ENCODE measurements at places on chromosomes 12 and 14.

DNA sequence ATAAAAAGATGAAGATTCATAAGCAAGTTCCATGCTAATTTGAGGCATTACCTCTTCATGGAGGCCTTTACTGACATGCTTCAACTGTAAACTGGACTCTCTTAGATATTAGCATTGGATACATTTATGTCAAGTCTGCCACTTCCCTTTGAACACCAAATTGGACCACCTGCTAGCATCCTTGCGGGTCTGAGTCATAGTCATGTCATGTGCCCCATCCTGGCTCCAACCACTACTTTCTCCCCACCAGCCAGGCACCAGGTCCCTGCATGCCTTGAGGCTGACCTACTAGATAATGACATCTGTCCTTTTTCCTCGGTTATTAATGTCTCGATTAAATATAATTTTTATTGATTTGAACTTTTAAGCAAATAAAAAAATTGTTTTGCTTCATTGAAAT lies 32.9 kb upstream of the EEA1 start:
- no peak for DNase-seq

DNA sequence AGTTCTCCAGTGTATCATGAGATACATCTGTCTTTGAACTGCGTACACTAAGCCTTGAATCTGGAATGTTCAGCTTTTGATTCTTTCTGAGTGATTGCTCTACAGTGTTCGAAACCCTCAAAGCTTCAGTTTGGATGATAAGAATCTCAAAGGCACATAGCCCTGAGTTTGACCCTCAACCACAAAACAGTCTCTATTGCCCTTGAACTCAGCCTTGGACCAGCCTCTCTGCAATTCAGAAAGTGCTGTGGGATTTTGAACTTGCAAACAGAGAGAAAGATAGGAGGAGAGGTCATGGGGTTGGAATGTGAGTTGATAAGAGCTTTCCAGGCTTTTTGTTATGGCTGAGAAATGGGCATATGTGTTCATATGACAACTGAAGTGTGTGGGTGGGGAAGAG lies 100.3 kb downstream of the MYRFL start:
- DNase-seq = no peak

DNA sequence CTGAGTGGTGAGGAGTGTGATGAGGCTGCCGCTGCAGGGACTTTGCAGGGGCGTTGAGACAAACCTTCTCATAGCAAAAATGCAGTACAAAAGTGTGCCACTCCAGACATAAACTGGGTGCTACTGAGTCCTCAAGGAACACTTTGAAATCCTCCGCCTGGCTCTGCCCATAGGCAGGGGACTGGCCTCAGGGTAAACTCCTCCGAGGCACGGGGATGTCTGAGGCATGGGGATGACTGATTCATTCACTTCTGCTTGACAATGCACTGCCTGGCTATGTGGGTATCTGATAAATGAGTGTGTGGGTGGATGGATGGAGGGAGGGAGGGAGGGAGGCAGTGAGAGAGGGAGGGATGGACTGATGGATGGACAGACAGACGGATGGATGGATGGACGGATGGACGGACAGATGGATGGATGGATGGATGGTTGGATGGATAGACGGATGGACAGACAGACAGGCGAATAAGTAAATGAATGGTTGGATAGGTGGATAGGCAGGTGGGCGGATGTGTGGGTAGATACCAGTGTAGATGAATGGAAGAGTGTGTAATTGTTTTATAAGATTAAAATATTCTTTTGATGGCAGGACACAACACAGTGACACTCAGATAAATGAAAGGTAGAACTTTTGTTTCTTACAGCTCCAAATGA lies 2.1 kb upstream of the BDKRB2 start:
- no peak for DNase-seq

DNA sequence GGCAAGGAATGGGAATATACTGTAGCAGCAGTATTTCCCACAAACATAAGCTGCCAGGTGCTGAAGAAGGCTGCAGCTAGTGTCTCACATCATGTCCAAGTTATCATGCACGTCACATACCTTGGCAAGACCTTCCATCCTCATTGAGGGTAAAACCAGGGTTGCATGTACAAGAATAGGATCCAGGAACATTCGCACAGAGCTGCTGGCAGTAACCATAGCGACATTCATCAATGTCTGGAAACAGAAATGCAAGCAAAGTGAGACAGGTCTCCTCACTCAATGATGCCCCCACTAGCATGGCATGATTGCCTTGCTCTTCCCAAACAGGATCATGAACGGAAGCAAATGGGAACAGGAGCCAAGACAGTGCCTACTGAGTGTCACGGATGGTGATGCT lies 23.8 kb upstream of the TC2N start:
- DNase-seq = no peak

DNA sequence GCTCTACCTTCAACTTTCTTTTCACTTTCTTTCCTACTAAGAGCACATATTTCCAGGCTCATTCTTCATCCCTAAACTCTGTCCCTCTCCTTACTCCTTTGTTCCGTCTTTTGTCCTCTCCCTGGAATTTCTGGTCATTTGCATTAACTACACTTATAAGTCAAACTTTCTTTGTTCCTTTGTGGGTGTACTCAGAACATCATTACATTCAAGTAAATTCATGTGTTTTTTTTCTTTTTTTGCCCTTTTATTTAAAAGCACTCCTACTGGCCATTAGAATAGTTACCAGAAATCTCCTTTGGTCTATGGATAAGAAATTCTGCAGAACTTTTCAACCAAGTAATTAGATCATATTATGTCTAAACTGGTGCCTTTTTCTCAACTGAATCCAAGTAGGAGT lies 802.6 kb downstream of the DIO2 start:
- DNase-seq = no peak

- DNase-seq = no peak
These were observed 678.6 kb downstream of the TMTC2 start for GRCh38 chr12:83365317-83365716.

DNA sequence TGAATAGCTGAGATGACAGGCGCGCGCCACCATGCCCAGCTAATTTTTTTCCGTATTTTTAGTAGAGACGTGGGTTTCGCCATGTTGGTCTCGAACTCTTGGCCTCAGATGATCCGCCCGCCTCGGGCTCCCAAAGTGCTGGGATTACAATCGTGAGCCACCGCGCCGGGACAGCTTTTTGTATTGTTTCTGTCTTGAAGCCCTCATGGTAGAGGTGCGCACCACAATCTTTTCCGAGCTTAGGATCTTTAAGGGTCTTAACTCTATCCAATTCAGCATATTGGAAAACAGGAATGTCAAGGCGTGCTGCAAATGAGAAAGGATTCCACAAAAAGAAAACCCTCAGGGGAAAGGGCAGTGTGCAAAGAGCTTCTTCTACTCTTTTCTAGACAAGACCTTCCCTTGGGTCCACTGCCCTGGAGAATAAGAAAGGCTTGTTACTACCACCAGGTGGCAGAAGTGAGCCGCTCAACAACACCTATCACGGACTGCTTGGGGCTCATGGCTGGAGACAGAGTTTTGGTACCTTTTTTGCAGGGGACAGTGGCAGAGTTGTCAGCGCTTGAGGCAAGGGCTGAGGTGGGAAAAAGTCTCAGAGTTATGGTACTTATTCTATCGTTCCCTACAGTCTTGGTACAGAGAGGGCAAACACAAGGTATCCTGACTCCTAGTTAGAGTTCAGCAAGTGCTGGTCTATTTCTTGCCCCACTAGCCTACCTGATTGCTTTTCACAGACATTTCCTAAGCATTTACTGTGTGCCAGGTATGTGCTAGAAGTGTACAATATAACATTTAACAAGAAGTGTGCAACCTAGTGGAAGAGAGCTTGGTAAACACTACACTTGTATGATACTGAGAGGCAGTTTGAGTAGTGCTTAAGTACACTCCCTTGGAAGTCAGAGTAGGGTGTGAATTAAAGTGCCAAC lies 16.4 kb upstream of the SP7 start:
- peak; percentile 28 for DNase-seq

GRCh38 chr14:105333613-105334364 lies 19.2 kb downstream of the PACS2 start:
- no peak for DNase-seq

GRCh38 chr12:15344561-15344960 lies 22.3 kb downstream of the PTPRO start:
- no peak for DNase-seq

GRCh38 chr12:131828671-131829355 lies 620 bp downstream of the MMP17 start:
- DNase-seq = no peak

GRCh38 chr12:23630524-23630923 lies 318.9 kb downstream of the SOX5 start:
- no peak for DNase-seq

- DNase-seq = no peak
These were observed 20.4 kb upstream of the RNF212B start for GRCh38 chr14:23217032-23218020.

DNA sequence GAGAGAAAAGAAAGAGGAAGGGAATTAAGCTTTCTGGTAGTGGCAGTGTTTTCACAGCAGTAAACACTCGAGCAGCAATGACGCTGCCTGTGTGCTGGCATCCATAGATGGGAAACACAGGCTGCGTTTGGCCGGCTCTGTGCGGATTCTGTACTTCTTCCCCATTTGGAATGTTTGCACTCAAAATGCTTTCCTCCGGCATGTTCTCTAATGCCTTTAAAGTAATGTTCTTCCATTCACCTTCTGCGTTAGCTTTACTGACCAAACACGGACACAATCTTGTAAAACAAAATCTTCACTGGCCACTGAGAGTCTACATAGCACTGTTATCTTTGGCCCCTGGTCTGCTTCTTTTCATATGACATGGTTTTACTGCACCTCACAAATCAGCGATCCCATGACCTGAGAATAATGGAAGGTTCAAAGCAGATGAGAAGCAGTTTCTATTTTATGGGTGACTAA lies 31.4 kb downstream of the DCP1B start:
- no peak for DNase-seq

- DNase-seq = no peak
These were observed 507 bp upstream of the KRT73 start for GRCh38 chr12:52618866-52619265.

DNA sequence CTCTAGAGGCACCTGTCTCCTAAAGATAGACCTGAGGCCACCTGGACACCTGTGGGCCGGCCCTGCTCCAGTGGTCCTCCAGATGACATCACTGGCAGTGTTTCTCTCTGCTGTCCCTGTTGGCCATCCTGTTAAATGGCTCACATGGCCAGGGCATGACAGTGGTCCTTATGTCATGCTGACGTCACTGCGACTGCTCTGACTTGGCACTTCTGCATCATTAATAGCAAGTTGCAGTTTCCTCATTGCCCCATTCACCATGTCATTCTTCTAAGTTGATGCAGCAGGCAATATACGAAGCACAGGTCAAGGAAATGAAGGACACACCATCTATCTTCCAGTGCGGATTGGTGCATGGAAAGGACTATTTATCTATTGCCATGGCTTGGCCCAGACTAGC lies 1468.5 kb upstream of the TMEM132C start:
- DNase-seq = no peak

- no peak for DNase-seq
These were observed 45.8 kb downstream of the CCER1 start for GRCh38 chr12:90909069-90909770.

GRCh38 chr14:92556255-92556741 lies 42.7 kb downstream of the RIN3 start:
- DNase-seq = no peak

- no peak for DNase-seq
These were observed 36.4 kb downstream of the CPNE8 start for GRCh38 chr12:38869036-38869435.

DNA sequence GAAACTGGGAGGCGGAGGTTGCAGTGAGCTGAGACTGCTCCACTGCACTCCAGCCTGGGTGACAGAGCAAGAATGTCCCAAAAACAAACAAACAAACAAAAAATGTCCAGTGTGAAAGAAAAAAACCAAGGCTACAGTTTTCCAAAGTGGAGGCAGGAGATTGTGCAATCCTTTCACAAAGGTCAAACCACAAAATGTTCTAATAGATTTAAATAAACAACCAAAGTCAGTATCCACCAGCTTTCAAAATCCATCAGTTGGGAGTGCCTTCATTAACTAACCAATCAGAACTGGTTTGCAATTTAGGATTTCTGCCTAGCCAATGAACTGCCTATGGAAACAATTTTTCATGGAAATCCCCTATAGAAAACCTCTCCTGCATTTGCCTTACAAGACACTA lies 52.3 kb upstream of the TRIM9 start:
- DNase-seq = no peak

GRCh38 chr12:52865090-52865944 lies 16.5 kb upstream of the KRT78 start:
- peak; percentile 21 for DNase-seq

DNA sequence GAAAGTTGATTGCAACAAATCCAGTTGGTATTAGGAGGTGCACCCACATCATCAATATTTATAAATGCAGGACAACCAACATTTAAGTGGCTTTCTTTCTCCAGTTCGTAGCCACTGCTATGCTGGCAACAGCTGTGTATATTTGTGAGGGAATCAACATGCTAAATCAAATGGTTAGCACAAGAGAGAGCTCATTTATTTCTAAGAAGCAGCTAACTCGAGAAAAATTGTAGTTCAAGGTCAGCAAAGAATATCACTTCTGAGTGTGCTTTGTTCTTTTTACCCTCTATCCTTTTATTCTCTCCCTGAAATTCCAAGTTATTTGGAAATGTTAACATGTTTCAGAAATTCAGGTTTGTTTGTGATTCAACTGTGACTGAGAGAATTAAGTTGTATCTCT lies 137.3 kb downstream of the NAV3 start:
- DNase-seq = no peak

DNA sequence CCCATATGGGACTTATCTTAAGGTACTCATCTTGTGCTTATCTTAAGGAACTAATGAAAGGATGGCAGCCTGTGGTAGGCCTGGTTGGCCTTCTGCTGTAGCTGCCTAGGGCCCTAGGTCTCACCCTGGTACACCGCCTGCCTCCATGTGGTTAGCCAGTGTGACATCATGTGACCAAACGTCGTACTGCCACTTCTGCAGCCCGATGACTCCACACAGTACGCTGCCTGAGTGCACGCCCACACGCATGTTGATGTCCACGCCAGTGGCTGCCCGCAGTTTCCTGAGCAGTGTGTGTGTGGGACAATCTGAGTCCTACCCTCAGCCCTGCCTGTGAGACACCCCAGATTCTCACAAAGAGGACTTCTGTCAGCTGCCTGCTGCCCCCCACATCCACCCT lies 5.1 kb downstream of the ADCY4 start:
- no peak for DNase-seq

GRCh38 chr12:27303139-27304111 lies 29.2 kb upstream of the BMAL2 start:
- no peak for DNase-seq

- no peak for DNase-seq
These were observed 5.4 kb upstream of the NR4A1 start for GRCh38 chr12:52045794-52046199.

GRCh38 chr12:122366685-122367475 lies 55.6 kb downstream of the CLIP1 start:
- DNase-seq = no peak

- no peak for DNase-seq
These were observed 29.3 kb upstream of the TEX22 start for GRCh38 chr14:105368910-105369652.

GRCh38 chr12:103268831-103269514 lies 226.8 kb downstream of the C12orf42 start:
- no peak for DNase-seq

- no peak for DNase-seq
These were observed 1.4 kb downstream of the GNS start for GRCh38 chr12:64757771-64758170.

- DNase-seq = no peak
These were observed 266.4 kb upstream of the USP15 start for GRCh38 chr12:61993734-61994345.

GRCh38 chr12:122895320-122895703 lies 612 bp downstream of the VPS37B start:
- DNase-seq = no peak

- no peak for DNase-seq
These were observed 106.9 kb upstream of the DYRK2 start for GRCh38 chr12:67541625-67541991.

- DNase-seq = no peak
These were observed 29.0 kb downstream of the FBXW8 start for GRCh38 chr12:116939734-116940133.
